Activated T-cell treated with anti-CD3 and anti-CD28 coated beads, Interleukin-2, amount 50 U/mL, for 4 hours (primary cell): ENCODE measurements at places on chromosomes 6 and 20.

- no peak for DNase-seq
Observed at GRCh38 chr20:31570021-31570463, 35.0 kb upstream of the ID1 start.

- no peak for DNase-seq
Observed at GRCh38 chr6:137159912-137160311, 13.5 kb downstream of the IL22RA2 start.

DNA sequence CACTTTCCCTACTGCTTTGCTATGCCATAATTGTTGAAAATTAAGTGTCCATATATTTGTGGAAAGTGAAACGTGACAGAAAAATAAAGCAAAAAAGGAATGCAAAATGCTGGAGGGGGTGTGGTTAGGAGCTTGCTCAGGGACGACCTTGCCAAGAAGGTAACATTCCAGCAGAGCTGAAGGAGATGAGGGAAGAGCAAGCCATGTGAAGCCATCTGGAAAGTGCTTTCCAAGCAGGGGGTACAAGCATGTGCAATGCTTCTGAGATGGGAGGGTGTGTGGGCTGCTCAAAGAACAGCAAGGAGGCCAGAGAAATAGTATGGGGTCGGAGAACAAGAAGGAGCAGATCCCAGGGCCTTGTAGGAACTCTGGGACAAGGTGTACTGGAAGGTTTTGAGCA lies 161.7 kb downstream of the ISM1 start:
- no peak for DNase-seq

- no peak for DNase-seq
Observed at GRCh38 chr6:47733879-47734558, 35.6 kb downstream of the ADGRF4 start.

GRCh38 chr6:112956696-112957535 lies 609.8 kb downstream of the RFPL4B start:
- no peak for DNase-seq

- no peak for DNase-seq
Observed at GRCh38 chr6:139369068-139369467, 5.4 kb downstream of the CITED2 start.

DNA sequence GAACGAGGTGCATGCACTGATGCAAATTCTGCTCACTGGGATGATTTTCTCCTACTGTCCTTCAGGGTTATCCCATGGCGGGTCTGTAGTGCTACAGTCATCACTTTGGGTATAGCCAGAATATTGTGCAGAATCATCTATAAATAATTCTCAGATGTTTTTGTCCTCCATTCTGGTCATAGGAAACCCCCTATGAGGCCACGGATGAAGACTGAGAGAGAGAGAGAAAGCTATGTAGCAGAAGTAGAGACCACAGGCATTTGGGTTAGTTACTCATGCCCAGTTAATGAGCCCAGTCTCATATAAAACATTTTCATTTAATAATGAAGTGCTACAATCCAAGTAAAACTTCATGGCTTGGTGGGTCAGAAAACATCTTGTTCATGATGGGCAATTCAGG lies 145.1 kb upstream of the PLN start:
- no peak for DNase-seq

GRCh38 chr6:12266571-12266970 lies 23.6 kb upstream of the EDN1 start:
- no peak for DNase-seq

GRCh38 chr6:166485651-166486535 lies 100.6 kb downstream of the RAMACL start:
- DNase-seq, result no peak

GRCh38 chr6:63140692-63141318 lies 70.5 kb upstream of the FKBP1C start:
- no peak for DNase-seq

GRCh38 chr6:53758496-53758895 lies 36.3 kb upstream of the LRRC1 start:
- DNase-seq, result no peak

DNA sequence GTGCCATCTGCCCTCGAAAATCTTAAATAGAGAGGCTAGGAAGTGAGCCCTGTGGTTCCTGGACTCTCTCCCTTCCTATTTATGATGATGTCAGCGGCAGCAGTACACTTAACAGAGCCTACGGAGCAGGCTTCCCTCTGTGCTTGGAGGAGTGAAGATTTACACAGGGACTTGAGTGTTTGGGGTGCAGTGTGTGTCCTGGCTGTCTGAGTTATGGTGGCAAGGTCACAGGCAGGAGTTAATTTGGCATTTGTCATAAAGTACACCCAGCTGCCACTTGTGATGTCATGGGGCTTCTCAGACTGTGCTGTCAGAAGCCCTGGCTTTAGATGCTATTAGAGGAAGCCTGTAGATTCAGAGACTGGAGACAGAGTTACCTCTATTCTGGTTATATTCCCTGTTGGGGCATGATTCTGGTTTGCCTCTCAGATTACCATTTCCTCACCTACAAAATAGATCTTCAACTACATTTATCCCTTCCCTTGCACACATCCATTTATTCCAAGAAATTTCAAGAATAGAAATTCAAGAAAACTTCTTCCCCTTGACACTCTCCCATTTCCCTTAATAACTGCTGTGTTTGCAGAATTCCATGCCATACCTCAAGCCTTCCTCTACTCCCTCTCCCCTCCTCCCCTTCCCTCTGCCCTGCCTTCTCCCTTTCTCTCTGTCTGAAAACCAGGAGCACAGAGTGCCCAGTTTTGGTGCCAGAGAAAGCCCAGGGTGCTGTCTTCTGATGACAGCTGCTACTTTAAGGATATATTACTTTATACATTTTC lies 72.1 kb downstream of the SLC24A3 start:
- no peak for DNase-seq

DNA sequence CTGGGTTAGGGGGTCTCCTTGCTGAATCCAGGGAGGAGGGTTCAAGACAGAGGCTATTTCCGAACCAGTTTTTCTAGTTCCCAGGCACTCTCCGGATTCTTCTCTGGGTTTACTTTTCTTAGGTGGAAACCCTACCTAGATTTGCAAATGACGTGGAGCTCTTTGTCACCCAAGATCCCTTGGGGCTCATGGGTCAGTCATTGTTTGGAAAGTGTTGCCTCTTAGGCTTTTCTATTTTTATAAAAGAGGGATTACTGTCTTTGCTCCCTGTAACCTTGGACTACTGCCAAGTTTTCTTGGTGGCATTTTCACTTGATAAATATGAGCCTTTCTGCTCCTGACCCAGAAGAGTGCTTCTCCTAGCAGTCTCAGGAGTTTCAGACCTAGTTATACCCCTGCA lies 33.6 kb downstream of the FAM209B start:
- no peak for DNase-seq
